ENCODE measurements at places on chromosomes 13 and 19. TPM values are rescaled to one million over a fixed set of nuclear protein-coding genes. Genes with fewer than 3 reads are reported as not detected.

- no peak for DNase-seq
Measured at GRCh38 chr13:38980750-38981078, 9.9 kb downstream of the STOML3 start.

Gene ZNF296
- total RNA-seq = under 0.01 TPM

DNA sequence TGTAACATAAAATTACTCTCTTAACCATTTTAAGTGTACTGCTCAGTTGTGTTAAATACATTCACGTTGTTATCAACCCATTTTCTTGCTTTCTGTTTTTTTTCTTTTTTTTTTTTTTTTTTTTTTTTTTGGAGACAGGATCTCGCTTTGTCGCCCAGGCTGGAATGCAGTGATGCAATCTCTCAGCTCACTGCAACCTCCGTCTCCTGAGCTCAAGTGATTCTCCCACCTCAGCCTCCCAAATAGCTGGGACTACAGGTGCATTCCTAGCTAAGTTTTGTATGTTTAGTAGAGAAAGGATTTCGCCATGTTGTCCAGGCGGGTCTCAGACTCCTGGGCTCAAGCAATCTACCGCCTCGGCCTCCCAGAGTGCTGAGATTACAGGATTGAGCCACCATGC is 42.5 kb upstream of the C13orf42 start:
- DNase-seq = no peak

Gene TJP3
- total RNA-seq = not detected

Gene PLPP2
- total RNA-seq = 1.1 TPM

DNA sequence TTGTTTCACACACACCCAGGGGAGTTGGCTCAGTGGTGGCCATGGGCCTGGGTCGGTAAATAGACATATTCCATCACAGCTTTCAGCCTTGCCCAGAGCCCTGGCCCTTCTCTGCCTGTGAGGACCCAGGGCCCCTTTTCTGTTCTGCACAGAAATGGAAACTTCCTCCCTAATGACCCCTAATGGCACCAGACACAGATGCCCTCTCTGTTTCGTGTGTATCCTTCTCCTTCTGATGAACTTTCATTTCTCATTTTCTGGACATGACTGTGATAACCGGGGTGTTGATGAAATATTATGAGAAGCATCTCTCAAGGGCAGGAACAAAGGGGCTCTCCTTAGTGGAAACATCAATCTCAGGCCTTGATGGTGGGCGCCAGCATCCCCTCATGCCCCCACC is 12.8 kb downstream of the LILRA1 start:
- no peak for DNase-seq

GRCh38 chr19:17160908-17161307 is 54.2 kb upstream of the USE1 start:
- DNase-seq = no peak

Gene DLL3
- total RNA-seq = not detected

Gene CEACAM7
- not detected for total RNA-seq

DNA sequence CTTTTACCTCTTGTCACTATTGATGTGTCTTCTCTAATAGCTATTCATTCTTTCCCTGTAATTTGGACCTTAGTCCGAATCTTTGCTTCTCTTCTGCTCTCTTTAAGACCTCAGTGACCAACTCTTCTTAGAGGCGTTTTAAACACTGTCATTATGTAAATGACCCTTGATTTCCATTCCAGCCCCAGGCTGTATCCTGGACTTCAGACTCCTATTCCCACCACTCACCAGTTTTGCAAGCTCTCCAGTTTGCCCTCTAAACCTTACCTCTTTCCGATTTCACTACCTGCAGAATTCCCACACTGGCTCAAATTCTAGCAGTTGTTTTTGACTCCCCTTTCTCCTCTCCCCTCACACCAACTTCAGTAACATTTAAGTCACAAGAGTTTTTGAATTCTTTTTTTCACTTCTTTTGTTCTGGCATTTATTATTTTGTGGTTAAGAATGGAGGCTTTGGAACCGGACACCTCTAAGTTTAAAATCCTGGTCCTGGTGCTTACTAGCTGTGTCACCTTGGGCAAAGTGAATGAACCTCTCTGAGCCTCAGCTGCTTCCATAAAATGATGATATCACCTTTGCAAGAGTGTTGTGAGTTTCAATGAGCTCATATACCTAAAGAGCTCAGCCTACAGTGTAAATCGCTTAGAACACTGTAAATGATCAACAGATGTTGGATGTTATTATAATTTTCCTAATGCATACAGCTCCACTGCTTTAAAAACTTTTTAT is 13.6 kb upstream of the HMGB1 start:
- no peak for DNase-seq

Gene LILRB3
- not detected for total RNA-seq

DNA sequence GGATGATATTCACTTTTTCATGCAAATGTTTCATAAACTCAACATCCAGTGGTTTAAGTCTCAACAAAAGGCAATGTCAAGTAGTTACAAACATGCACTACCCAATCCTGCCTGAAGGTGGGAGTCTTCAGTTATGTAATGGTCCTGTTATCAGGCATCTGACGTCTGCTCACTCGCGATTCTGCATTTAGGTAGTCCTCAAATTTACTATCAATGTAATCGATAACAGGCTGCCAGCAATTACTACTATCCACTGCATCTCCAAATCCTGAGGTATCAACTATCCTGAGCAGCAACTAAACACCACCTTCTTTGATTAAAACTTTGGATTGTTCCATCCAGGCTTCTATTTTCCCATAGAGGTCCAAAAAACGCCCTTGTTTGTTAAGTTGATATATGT is 51.2 kb downstream of the NLRP12 start:
- peak; percentile 77 for DNase-seq

- DNase-seq = no peak
Measured at GRCh38 chr13:36801035-36801434, 18.0 kb upstream of the RFXAP start.

Gene CYP4F8
- total RNA-seq = not detected

DNA sequence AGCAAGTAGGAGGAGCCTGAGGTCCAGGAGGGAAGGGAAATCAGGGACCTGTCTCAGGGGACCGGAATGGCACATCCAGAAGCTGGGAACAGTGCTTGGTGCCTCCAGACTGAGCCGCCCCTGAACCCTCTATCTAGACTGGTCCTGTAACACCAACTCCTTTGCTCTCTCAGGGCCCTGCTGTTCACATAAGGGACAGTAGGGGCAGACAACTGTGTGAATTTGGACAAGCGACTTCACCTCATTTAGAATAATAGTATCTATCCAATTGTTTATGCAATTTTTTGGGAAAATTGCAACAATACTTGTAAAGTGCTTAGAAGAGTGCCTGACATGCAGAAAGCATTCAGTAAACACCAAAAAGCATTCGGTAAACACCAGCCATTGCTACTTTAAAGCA is 14.0 kb downstream of the SYMPK start:
- DNase-seq = peak; percentile 87

Gene DZIP1
- total RNA-seq = 34.0 TPM

Gene HRC
- total RNA-seq = not detected

GRCh38 chr13:100523411-100523810 is 65.2 kb downstream of the GGACT start:
- no peak for DNase-seq

DNA sequence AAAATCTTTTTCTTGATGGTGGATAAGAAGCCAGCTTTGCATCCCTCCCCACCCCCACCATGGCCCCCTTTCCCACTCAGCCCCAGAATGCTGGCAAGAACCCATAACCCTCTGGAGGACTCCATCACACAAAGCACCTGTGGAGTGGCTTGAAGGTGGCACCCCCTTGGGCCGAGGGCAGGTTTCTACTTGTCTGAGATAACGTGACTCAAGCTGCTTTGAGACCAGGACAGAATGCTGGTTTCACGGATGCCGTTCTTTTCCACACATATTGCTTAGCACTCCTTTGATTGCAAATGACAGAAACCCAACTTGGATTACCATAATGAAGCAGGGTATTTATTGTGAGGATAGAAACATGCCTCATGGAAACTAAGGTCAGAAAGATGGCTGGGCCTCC is 82.2 kb downstream of the LACC1 start:
- no peak for DNase-seq

DNA sequence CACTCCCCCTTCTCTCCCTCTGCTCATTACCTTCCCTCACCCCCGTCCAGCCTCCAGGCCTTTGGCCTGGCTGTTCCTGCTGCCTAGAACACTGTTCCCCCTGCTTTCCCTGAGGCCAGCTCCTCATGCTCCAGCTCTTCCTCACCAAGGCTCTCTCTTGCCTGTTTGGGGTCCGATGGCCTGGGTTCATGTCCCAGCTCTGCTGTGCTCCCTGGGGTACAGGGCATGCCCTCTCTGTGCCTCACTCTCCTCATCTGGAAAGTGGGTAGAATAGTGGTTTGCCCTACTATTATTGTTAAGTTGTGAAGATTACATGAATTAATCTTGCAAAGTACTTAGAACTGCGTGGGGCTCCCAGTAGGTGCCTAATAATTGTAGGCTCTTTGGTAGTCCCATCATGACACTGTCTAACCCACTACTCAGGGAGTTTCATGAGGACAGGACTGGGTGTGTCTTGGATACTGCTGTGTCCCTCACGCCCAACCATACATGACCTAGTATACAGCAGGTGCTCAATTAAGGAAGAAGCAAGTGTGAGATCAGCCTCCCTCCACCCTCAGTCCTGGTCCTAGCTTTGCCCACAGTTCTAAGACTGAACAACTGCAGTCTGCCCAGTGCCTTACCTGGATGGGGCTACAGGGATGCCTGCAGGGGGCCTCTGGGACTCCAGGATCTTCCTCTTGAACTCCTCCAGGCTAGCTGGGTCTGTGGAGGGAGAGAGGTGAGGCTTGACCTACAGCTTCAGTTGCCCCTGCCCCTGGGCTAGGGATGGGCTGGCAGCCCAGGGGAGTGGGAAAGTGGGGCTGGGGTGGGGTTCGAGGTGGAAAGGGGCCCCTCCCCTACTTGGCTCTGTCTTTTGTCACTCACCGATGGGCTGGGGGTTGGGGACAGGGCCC is 17.0 kb downstream of the PLVAP start:
- peak; percentile 82 for DNase-seq

Gene DDX39A
- 49.2 TPM for total RNA-seq

Gene RGS9BP
- total RNA-seq = 0.72 TPM

DNA sequence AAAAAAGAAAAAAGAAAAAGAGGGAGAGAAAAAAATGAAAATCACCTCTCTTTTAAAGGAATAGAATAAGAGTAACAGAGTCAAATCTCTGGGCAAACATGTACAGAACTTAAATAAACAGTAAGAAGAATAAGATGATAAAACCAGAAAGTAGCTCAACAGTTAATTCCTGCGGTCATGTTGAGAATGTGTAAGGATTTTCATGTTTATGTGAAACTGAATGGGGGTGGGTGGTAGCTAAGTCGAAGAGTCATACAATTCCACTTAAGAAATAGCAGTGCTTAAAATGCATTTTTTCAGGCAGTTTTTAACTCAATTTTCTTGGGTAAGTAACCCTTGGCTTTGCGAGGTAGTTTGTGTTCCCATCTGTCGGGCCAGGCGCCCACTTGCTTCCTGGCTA is 60.9 kb downstream of the PEX11G start:
- DNase-seq = peak; percentile 80

Gene LIM2
- not detected for total RNA-seq

DNA sequence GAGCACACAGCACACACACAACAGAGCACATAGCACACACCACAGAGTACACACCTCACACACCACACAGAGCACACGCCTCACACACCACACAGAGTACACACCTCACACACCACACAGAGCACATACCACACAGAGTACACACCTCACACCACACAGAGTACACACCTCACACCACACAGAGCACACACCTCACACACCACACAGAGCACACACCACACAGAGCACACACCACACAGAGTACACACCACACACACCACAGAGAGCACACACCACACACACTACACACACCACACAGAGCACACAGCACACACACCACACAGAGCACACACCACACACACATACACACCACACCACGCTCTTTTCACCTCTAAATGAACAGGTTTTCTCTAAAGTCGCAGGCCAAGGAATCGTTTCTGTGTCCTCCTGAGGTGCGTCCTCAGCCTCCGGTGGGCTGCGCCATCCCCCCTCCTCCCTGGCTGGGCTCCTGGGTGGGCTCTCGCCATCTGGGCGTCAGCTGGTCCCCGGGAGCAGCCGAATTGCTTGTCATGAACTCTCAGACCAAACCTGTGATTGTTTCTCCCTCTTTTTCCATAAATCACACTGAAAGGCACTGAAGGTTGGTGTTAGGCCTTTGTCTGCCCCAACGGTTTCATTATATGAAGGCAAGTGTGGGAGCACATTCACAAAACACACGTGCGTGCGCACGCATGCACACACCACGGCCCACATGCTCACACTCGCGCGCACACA is 37.4 kb downstream of the TMEM255B start:
- DNase-seq = peak; percentile 80

DNA sequence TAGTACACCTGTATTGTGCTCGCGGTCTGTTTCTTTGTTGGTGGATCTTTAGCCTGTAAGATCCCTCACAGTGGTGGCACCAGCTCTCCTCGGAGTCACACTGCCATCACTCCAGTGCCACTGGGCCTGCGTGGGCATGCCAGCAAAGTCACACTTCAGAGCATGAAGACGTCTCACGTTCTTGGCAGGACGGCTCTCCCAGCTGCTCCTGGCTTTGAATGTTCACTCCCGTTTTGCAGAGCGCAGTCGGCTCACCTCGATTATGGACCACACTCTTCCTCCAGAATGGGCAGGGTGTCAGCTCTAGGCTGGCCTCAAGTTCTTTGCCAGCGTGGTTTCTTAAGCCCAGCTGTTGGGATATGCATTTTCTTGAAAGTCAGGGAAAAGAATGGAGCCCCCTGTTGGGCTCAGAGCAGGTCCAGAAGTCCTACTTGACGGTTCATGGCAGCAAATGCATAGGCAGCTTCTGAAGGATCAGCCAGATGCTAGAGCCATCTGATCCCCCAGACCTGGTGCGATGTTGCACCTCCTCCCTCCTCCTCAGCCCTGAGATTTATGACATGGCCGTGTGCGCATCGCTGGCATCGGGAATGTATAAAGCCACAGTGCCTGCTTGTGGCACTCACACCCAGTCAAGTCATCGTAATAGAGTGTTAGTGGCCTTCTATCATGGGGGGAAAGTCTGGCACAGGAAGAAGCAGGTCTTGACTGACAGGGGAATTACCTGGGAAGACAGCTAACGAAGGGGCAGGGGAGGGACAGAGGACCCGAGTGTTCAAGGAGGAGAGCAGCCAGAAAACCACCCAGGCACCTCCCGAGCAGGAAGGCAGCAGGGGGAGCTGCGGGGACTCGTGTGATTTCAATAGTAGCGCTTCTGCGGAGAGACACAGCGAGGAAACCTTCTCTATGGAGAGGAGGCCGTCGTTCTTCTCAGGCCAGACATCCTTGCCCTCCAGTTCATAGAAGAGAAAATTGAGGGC is 40.2 kb upstream of the NPAS1 start:
- peak; percentile 43 for DNase-seq

GRCh38 chr19:14150041-14150769 is 13.8 kb upstream of the ASF1B start:
- peak; percentile 76 for DNase-seq

Gene CACNG7
- total RNA-seq = not detected

All from osteoblast (primary cell).